ENCODE measurements at places on chromosomes 5 and 9.

DNA sequence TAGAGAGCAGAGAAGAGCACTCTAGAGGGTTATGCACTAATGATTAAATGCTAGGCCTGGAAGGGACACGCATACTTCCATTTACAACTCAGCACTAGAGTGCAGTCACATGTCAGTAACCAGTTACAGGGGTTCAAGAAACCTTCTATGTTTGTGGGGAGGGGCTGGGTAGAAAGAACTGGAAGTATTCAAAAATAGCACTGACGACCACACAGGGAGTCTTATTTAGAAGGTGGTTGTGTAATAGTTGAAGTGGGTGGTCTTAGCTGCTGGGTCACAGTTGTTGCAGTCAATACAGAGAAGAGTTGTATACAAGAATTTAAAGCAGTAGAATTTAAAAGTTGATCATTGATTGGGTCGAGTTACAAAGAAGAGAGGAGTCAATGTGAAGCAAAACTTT is 15.4 kb downstream of the AOPEP start:
- no peak for DNase-seq

DNA sequence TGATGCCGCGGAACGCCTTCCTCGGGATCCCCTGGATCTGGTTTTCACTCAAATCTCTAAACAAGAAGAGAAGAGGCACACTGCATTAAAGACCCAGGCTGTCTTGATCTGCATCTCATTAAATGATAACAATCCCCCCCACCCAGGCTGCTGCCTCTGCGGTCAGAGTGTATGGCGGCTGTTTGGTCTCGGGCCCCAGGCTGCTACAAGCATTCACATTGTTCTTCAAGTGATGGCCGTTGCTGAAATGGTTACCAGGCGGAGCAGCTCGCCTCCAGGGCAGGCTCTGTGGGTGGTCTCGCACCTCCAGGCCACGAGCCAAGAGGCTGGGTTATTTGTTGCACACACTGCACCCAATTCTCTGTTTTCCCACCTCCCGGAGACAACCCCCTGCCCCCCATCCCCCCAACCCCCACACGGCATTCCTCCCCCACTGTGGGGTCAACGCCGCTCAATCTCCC is 304.1 kb upstream of the PANK3 start:
- DNase-seq, result no peak

- DNase-seq, result no peak
These were observed 128.3 kb upstream of the PHYKPL start for GRCh38 chr5:178360926-178361235.

DNA sequence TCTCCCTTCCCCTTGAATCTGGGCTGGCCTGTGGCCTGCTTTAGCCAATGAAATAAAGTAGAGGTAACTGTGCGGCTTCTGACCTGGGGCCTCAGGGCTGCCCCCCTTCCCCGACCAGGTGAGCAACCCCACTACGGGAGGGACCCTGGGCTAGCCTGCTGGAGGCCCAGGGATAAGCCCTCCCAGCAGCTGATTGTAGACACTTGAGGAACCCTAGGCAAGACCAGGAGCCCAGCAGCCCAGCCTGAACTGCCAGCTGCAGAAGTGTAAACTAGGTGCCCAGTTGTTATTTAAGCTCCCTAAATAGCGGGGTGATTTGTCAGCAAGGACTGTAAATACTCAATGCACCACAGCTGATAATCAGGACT is 41.3 kb downstream of the RAPGEF1 start:
- no peak for DNase-seq

DNA sequence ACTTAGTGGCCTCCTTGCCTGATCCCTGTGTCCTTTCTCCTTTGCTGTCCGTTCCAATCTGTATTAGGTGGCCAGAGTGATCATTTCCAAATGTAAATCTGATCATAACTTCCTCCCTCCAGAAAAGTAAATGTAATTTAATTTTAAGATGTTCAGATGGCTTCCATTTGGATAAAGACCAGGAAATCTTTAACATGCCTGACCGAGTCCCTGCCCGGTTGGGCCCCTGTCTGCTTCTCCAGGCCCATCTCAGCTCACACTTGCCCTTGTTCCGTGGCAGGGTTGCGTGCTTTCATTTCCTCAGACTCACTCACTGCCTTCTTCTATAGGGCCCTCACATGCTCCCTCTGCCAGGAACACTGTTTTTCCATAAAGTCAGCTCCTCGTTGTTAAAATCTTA is 7.6 kb downstream of the MAP3K1 start:
- no peak for DNase-seq

- DNase-seq, result no peak
These were observed 46.4 kb upstream of the SHC3 start for GRCh38 chr9:89225036-89225435.

DNA sequence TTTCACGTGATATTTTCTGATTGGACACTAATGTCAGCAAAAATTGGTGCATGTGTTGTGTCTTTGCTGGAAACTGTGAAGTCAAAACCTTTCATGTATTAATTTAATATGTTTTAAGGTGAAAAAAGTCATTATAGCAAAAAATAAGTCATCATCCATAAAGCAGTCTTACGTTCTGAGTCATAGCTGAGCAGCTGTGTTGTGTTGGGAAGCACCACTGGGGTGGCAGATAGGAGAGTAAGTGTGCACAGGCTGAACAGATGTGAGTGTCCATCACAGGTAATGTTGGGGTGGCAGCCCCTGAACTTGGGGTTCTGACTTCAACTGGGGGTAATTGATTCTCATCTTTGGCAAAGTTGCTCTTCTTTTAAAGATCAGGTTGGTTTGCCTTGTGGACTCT is 156.8 kb downstream of the NXNL2 start:
- DNase-seq, result no peak

- DNase-seq, result no peak
These were observed 60.0 kb downstream of the SHB start for GRCh38 chr9:38009035-38009501.

DNA sequence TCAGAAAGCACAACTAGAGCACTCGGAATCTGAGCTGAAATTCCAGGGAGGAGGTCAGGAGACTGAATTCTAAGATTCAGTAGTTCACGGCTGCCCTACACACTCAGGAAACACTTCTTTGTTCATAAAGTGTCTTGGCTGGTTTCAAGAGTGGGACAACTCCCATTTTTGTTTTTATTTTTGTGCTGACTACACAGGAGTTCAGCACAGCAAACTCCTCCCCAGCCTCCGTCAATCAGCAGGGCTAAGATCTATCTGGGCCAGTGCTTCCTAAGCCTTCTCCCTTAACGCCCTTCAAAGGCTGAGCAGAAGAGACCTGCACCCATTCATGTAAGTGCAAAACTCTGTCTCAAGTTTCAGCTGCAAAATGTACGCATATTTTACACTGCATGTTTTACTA is 250.1 kb downstream of the CRB2 start:
- no peak for DNase-seq

DNA sequence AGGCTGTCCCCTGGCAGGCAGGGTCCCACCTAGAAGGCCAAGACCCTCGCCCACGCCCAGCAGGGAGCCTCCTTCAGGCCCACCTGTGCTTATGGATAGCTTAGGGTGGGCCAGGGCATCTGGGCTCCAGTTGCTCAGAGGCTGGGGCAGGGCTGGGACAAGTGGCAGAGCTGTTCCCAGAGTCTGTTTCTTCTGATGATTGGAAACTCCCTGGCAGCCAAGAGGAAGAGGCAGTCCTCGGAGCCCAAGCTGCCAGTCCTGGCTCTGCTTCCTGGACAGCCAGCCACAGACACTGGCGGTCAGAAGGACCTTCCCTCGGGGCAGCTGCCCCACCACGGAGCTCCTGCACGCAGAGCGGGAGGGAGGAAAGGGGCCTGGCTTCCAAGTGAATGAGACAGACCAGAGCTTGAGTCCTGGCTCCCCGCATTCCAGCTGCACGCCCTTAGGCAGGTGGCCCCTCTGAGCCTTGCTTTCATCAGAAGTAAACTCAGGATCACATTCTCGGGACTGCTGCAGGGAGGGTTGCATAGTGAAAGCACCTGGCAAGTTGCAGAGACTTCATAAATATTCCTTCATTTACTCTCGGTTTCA is 37.9 kb upstream of the GABRP start:
- no peak for DNase-seq

DNA sequence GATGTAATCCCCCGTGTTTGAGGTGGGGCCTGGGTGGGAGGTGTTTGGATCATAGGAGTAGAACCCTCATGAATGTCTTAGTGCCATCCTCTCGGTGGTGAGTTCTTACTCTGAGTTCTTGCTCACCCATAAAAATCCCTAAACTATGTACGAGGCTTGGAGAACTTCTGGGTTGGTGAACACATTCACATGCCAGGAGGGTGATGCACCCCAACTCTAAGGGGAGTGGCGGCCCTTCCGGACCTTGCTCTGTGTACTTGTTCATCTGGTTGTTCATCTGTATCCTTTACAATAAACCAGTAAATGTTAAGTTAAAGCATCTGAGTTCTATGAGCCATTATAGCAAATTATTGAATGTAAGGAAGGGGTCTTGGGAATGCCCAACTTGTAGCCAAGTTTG is 36.0 kb upstream of the RIC1 start:
- no peak for DNase-seq

DNA sequence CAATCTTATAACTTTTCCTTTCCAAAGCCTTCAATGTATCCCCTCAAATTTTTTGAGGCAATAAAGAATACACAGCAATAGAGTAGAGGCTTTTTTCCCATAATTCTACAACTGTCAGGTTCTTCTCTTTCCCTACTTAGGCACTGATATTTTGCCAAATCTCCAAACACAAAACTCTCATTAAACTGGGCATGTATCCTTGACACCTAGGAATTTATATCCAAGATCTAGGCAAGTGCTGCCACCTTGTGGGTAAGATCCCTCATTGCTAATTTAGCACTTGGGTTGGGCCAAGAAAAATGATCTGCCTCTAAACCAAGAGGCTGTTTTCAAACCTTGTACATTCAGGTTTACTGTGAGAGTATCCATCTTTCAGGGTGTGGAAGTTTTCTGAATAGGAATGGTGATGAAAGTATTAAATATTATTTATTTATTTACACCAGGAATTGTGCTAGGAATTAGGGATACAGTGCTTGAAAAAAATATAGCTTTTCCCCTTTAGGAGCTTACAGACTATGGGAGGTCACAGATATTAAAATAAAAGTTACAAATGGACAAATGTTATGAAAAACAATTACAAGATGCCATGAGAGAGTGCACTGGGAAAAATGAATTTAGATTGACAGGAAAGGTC is 17.6 kb downstream of the TSTD2 start:
- DNase-seq, result peak; percentile 20

DNA sequence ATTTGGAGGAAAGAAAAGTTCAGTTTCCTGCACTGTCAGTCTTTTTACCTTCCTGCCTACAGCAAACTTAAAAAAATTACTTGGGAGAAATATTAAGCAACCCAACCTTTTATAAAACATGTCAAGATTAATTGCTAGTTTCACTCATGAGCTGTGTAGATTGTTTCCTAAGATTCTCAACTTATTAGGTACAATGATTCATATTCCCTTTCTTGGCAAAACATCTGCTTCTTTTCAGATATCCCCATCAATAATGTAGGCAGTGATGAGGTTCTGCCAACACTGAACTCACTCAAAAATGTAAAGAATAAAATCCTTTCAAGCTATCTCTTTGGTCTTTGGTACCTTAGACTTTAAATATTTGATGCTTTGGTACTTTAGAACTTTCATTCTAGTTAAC is 56.0 kb downstream of the ISL1 start:
- no peak for DNase-seq

- DNase-seq, result no peak
These were observed 5.9 kb upstream of the CFAP90 start for GRCh38 chr5:7856855-7857254.

- DNase-seq, result no peak
These were observed 2.5 kb downstream of the IRX2 start for GRCh38 chr5:2748861-2749513.

DNA sequence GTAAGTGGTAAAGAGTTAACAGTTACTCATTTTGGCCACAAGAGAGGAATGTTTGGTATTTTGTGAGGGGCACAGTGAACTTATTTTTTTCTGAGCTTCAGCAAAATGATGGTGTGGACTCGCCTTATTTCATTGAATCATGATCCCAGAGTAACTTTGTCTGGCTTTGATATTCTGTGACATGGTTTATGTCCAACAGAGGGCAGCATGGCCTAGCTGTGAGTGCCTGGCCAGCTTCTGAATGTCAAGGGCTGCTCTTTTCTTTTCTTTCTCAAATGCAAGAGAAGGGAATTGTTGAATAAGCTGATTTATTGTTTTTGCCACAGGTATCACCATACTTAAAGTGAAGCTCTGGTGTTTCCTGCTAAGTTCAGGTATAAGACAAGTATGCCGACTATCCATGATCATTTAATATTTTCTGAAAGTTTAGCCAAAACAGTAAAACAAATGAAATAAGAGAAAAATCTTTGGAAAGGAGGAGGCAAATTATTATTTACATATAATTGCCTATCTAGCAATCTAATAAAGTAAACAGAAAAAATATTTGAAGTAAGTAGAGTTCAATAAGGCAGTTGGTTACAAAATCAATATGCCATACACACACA is 31.7 kb downstream of the MRPL22 start:
- DNase-seq, result no peak

DNA sequence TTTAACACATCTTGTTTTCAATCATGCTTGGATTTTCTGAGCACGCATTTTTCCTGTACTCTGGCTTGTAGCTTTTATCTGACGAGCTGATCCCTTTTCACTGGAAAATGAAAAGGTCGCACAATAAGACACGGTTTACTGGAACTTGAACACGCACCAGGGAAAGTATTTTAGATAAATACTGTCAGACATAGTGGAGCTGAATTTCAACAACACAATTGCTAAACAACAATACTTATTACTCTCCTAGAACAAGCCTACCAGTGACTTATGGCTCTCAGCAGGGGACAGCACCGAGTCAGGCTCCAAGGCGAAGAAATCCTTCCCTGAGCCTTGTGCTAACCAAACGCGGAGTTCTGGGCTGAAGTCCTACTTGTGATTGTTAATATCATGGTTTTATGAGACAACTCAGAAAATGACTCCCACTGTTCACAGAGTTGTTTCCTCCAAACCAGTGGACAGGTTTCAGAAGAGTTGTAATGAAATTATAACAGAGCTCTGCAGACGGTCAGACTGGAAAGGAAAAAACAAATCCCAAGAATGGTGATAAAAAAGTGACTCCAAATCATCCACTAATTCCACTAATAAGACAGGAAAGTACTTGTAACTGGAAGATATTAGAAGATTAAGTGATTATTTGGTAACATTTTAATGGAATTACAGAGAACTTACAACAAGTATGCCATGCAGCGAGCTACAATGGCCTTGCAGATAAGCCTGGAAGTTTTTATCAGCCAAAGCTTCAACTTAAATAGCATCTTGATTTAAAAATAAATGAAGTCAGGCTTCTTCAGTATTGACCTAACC is 359.6 kb downstream of the EBF1 start:
- DNase-seq, result no peak

GRCh38 chr5:149667829-149668330 is 62.2 kb upstream of the PPARGC1B start:
- no peak for DNase-seq

GRCh38 chr9:116494815-116495634 is 192.1 kb upstream of the TRIM32 start:
- DNase-seq, result no peak

GRCh38 chr5:16784843-16785791 is 151.0 kb downstream of the MYO10 start:
- no peak for DNase-seq

DNA sequence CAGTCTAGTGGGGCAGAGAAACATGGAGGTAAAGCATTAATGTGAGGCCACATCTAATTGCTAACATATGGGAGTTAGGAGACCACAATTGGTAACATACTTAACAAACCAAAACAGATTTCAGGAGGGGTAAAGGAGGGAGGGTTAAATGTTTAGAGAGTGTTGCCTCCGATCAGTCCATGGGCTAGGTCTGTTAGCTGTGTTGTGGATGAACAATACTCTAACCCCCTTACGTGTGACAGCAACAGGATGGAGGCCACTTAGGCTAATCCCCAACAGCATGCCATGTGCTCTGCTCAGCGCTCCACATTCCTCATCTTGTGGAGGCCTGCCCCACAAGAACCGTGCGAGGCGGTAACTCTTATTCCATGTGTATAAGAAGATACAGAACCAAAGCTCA is 167.0 kb downstream of the CRB2 start:
- DNase-seq, result no peak
